ENCODE measurements at places on chromosomes 6 and 20. TPM values are rescaled to one million over a fixed set of nuclear protein-coding genes. Genes with fewer than 3 reads are reported as not detected.

The RAB22A gene
- 3.1 TPM for polyA plus RNA-seq

The SLC24A3 gene
- polyA plus RNA-seq = 3.7 TPM

The WDR46 gene
- 71.3 TPM for polyA plus RNA-seq

The FRK gene
- 0.11 TPM for polyA plus RNA-seq

The AMD1 gene
- polyA plus RNA-seq = 60.9 TPM

The FAM217B gene
- polyA plus RNA-seq = 2.8 TPM

The LKAAEAR1 gene
- 0.91 TPM for polyA plus RNA-seq

The SMLR1 gene
- polyA plus RNA-seq = not detected

The SRSF12 gene
- polyA plus RNA-seq = 1.8 TPM

The RTN4IP1 gene
- 8.2 TPM for polyA plus RNA-seq

The EPB41L1 gene
- 14.8 TPM for polyA plus RNA-seq

The TAF8 gene
- polyA plus RNA-seq = 36.6 TPM

The SIRPG gene
- 0.03 TPM for polyA plus RNA-seq

The SDC4 gene
- polyA plus RNA-seq = 29.9 TPM

The ZFP57 gene
- 0.85 TPM for polyA plus RNA-seq

The KCNK16 gene
- not detected for polyA plus RNA-seq

The QKI gene
- 192 TPM for polyA plus RNA-seq

The CDK5RAP1 gene
- polyA plus RNA-seq = 37.8 TPM

The FAM83C gene
- not detected for polyA plus RNA-seq

The BPIFB6 gene
- not detected for polyA plus RNA-seq

The TMEM74B gene
- 7.8 TPM for polyA plus RNA-seq

The TGM2 gene
- polyA plus RNA-seq = 0.86 TPM

The PNPLA1 gene
- polyA plus RNA-seq = not detected

The GSS gene
- 43.2 TPM for polyA plus RNA-seq

The BEND6 gene
- polyA plus RNA-seq = 0.53 TPM

The DLL1 gene
- polyA plus RNA-seq = 1.7 TPM

The ADTRP gene
- 0.08 TPM for polyA plus RNA-seq

The TRIM40 gene
- polyA plus RNA-seq = not detected

The SLC29A1 gene
- polyA plus RNA-seq = 626 TPM

The HEY2 gene
- polyA plus RNA-seq = 12.6 TPM

The CCN2 gene
- 47.5 TPM for polyA plus RNA-seq

The COL21A1 gene
- 1.6 TPM for polyA plus RNA-seq

The PKIB gene
- polyA plus RNA-seq = 14.5 TPM

The TMEM200A gene
- polyA plus RNA-seq = 6.2 TPM

The SYCP2L gene
- 1.3 TPM for polyA plus RNA-seq

The BTN1A1 gene
- polyA plus RNA-seq = 0.35 TPM

The ARMH2 gene
- polyA plus RNA-seq = not detected

The TINAG gene
- not detected for polyA plus RNA-seq

The HLA-DPB1 gene
- polyA plus RNA-seq = 58.8 TPM

The ADGRF5 gene
- not detected for polyA plus RNA-seq

The OR2B6 gene
- polyA plus RNA-seq = 0.46 TPM

The MYH7B gene
- 0.15 TPM for polyA plus RNA-seq

The SLC35F1 gene
- polyA plus RNA-seq = 5.4 TPM

The PAK5 gene
- 0.49 TPM for polyA plus RNA-seq

The TAF11 gene
- 38.2 TPM for polyA plus RNA-seq
